NB4 (cell line): ENCODE measurements at places on chromosomes 6 and 20.

DNA sequence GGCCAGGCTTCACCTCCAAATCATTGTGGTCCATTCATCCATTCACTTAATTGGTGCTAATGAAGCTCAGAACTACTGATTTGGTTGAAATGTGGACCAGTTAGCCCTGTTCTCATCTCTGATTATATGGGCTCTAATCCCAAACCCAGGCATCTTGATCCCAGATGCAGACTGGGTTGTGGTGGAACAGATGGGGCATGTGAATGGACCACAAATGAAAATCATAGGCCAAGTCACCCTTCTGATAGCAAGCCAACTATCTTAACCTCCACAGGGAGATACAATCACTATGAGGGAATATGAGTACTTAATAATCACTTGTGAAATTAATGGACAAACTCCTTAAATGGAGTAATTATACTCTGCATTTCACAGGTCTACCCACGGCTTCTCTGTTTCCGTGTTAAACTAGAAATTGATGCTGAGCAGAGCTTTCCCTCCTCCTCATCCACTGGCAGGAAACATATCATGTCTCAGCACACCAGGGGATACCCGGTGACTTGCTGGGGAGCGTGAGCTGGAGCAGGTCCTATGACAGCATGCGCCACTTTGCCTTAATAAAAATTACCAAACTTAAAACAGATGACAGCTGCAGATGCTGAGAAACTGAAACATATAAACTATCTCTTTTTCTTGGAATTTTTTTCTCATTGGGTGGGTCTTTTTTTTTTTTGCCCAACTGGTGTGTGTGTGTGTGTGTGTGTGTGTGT lies 108.8 kb upstream of the HEY2 start:
- DNase-seq = no peak

DNA sequence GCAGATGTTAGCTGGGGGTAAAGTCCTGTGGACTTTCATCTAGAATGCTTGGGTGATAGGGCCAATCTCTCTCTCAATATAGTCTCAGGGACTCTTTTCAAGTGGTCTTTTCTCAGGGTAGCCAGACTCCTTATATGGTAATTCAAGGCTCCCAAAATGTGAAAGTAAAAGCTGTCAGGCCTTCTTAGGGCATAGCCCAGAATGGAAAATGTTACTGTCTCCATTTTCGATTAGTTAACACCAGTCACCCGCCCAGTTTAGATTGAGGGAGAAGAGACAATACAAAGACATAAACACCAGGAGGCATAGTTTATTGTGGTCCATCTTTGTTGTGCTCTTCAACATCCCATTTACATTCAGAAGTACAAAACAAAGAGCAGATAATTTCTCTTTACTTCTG lies 295.8 kb downstream of the EPHA7 start:
- no peak for DNase-seq

DNA sequence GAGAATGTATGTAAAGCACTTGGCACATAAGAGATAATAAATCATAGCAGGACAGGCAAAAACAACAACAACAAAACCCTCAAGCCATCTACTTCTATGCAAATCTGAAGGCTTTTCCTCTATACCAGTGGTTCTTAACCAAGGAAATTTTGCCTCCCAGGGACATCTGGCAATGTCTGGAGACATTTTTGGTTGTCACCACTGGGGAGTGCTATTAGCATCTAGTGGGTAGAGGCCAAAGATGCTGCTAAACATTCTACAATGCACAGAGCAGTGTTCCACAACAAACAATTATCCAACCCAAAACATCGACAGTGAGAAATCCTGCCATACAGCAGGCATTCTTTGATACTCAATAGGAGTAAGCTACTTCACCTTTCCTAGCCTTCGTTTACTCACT lies 28.2 kb downstream of the NDRG3 start:
- peak; percentile 44 for DNase-seq

GRCh38 chr6:39207416-39208222 lies 21.7 kb downstream of the KCNK5 start:
- no peak for DNase-seq

GRCh38 chr20:29301624-29302259 lies 1955.7 kb upstream of the DEFB115 start:
- DNase-seq = no peak

- no peak for DNase-seq
These were observed 50.6 kb upstream of the TMEM244 start for GRCh38 chr6:129911732-129912131.

DNA sequence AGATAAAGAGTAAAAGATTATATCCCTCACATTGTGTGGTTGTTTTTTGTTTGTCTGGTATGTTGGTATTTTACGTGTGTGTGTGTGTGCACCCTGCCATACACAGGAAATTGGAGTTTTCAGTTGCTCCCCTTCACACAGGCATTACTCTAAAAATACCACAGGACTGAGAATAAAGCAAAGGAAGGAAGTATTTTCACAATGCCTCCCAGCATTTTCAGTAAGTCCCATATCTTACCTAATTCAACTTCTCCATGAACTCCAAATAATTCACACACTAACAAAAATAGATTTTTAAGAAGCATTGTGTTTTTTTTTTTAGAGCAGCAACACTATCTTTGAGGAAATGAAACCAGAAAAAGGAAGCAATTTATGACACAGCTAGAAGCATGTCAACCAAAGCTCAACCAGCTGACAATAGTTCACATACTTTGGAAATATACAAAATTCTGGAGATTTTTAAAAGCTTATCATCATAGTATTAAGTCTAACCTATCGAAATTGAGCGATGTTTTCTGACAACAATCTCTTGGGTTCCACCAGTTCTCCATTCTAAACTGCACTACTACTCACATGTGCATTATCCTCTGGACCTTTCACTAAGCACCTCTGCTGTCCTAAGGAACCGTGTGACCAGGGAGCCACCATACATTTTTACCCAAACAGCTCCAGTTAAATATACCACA lies 2.1 kb downstream of the UBE2J1 start:
- peak; percentile 78 for DNase-seq

DNA sequence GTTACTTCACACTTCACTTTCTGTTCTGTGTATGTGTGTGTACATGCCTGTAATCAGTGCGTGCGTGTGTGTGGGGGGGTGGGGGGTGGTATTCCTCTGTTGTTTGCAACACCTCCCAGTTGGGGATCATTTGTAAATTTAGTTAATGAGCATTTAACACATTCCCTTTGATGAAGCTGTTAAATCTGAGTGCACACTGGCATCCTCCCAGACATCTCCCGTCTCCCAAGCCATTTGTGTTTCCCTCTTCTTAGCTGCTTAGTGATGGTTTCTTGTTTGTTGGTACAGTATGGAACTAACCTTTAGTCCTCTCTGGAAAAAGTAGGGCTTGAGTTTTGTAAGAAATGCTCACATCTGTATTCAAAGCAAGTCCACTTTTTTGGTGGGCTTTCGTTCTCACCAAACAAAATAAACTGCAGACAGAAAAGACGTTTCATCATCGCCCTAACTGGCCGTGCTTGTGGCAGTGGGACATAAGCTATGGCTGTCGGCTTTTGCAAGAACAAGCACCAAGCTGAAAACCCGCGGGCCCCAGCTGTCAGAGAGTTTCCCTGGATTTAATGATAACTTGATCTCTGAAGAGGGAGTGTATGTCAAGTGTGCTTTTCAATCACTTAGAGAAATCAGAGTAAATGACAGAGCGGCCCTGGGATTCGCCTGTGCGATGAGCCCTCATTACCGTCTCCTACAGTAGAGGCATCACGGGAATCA lies 54.9 kb upstream of the SASH1 start:
- no peak for DNase-seq

DNA sequence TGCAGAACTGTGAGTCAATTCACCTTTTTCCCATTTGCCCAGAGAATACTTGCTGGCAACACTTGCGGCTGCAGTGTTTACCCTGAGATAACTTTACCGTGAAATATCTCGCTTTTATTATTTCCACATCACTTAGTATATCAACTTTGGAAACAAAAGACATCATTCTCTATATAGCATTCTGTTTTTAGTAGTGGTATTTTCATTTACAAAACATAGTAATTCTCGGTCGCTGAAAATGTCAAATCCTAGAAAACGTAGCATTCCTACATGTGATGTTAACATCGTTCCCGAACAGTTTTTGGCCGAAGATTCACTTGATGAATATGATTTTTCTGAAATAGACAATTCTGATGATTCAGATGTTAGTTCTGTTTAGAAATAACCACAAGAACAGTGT lies 52.0 kb downstream of the NHLRC1 start:
- DNase-seq = no peak
